NCI-H1092 treated with DMSO at 0.1 percent for 48 hours (cell line): ENCODE measurements at places on chromosomes 1 and 21.

DNA sequence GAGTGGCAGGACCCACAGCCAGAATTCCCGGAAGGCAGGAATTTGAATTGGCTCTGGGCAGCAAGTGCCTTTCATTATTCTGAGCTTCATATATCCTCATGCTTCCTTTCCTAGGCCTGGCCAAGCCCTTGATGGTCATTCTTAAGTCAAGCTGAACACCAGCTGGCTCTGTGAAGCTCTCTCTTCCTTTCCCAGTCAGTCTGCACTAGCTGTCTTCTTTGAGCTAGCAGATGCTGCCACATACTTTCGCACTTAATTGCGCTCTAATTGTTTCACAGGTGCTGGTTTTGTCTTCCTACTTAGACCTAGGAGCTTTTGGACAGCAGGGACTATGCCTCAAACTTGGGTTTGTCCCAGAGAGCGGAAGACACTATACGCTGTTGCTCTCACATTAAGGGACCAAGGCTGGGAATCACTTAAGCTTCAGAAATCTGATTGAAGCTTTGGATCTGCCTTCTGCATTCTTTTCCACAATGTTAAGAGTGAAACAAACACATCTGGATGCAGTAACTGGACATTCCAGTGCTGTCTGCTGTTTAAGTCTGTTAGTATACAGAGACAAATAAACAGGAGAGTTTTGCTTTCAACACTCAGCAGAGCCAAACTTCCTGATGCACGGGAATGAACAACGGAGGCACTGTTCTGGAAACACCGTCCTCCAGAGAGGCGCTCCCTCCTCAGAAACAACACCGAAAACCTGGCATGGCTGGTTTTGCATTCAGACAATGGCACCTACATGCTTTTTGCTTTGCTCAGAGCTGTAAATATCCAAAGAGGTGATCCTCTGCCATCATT, 2.2 kb downstream of the TLR5 start:
- DNase-seq: no peak

DNA sequence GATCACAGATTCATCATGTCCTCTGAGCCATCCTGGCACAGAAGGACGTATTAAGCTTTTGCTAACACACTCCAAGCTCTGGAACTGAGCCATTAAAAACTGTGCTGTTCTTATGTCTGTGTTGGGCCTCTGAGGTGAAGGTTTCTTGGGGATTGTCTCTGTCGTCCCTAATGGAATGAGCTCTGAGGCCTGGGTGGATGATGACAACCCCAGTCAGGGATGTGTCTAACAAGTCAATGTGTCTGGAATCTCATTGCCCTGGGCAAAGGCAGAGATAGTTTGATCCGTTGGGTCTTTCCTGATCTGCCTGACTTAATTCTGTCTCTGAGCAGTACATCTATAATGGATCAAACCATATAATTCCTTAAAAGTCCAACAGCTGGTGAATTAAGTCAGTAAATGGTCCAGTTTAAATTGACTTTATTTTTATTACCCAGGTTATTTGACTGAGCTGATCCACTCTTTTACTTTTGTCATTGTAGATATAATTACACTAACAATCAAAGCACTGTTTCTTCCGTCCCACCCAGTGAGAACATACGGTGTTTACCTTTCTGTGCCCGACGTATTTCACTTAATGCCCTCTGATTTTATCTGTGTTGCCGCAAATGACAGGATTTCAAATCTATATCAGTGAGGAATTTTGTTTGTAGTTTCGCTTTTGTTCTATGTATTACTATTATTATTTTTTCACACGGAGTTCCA, 38.8 kb upstream of the OR2B11 start:
- no peak for DNase-seq

- DNase-seq: no peak
These were observed 8.4 kb upstream of the GUCA2B start for GRCh38 chr1:42144711-42145388.

- DNase-seq: no peak
These were observed 183.4 kb downstream of the ZNF281 start for GRCh38 chr1:200226268-200226968.

DNA sequence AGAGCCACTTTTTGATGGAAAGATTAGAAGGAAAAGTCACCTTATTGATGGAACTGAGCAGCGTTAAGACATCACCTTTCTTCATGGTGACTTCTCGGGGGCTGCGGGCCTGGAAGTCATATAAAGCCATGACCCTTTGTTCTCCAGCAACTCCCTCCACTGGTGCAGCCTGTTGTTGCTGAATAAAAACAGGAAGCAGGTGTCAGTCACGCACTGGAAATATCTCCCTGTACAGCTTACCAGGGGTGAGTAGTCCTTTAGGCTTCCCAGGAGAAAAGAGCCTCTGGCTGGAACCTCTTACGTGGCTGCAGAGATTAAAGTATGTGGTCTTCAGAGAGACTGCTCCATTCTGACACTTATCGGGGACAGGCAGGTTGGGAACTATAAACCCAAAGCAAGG, 31.9 kb downstream of the SPTA1 start:
- no peak for DNase-seq

DNA sequence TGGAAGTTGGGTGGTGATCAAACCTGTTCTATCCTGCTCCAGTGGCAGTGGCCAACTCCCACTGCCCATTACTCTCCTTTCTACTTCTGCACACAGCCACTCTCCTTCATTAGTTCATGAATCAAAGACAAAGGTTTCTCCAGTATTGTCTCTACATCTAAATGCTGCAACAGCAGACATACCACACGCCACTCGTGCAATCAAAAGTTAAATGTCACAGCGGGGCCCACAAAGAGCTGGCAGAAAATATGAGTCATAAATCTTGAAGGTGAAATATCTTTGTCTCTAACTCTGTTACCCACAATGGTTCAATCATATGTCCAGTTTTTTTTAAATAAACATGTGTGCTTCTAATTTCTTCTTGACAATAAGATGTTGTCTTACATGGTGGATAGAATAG, 13.3 kb downstream of the APCS start:
- DNase-seq: no peak

DNA sequence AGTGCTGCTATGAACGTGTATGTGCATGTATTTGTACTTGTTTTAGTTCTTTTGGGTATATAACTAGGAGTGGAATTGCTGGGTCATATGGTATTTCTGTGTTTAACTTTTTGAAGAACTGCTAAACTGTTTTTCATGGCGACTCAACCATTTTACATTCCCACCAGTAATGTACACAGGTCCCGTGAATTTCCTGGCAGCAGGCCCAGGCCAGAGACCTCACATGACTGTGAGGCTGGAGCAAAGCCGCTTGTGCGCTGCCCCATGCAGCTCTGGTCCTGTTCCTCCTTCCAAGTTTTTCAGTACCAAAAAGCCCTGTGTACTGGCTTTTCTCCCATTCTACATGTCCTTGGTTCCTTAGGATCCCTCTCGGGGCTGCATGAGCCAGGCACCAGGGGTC, 29.6 kb downstream of the ACOT11 start:
- no peak for DNase-seq

GRCh38 chr21:31354122-31354521, 10.1 kb upstream of the TIAM1 start:
- no peak for DNase-seq

GRCh38 chr1:236338096-236338495, 56.0 kb upstream of the EDARADD start:
- no peak for DNase-seq

- DNase-seq: no peak
These were observed 59.3 kb downstream of the CDC14A start for GRCh38 chr1:100411574-100411973.

DNA sequence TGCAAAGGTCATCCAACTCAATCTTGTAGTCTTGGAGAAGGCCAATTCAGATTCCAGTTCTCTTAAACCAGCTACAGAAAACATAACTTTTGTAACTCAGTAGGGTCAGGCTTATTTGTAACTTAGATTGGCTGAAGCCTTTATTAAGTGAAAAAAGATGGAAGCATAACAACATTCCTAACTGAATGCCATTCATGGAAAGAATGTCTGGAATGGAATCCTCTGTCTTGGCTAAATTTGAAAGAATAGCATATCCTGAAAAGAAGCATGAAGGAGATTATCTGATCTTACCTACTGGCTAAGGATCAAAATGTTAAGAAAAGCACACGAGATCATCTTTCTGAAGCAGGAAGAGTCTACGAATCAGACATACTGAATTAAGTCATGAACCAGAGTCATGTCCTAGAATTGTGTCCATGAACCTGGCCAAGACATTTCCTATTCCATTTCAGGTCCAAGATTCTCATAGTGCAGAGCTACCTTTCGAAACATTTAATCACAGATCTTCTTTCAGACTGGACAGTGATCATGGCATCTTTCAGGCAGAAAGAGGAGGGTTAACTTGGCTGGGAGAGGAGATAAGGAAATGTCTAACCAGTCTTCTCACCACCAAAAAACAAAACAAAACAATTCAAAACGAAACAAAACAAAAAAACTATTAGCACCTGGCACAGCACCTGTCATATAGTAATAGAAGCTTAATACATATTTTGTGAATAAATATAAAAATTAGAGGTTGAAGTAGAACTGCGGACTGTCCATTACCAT, 75.6 kb downstream of the XCL2 start:
- no peak for DNase-seq

DNA sequence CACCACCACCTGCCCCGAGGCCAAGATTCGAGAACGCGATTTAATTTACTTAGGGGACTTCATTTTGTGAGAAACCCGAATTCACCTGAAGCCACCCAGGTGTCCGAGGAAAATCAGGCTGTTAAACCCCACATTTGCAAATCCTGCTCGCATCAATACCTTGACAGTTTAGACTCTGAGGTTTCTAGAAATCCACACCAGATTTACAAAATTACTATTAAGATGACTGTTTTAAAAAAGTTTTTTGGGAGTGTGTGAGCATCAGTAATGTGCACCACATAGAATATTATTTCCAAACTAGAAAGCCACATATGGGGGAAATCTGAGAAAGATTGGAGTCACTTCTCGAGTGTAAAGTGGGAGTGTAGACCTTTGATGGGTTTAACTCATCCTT, 685 bp downstream of the RIMKLA start:
- peak; percentile 48 for DNase-seq

DNA sequence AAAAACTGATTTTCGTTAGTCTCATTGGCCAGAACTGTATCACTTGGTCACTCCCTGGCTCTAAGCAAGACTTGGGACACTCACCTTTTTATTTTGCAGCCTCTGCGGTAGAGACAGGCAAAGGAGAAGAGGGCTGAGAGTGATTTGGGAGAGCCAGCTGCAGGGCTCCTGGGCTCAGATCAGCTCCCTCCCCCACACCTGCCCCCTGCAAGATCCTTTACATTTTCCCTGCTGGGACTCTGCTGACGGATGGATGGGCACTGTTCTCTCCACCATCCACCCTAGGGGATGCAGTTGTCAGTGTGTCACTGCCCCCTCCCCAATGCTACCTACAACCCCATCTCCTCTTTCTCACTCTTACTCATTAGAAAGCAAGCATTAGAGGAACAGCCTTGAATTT, 301.1 kb upstream of the KAZN start:
- no peak for DNase-seq

DNA sequence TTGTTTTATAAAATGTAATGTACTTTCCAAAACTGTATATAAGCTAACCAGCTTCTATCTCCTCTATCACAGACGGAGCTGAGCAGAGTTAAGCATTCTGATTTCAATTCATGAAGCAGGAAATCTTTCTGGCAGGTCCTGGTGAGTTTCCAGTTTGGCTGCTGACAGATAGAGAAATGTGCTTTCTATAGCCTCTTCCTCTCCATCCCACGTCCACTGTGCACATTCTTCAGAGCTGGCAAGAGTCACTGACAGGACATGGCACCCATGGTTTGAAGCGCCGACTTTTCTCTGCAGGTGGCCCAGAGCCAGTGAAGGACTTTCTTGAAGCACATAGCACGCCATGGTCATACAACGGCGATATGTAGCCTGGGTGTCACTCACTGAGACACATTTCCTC, 52.3 kb upstream of the POU2F1 start:
- DNase-seq: no peak
